ENCODE measurements at places on chromosomes 12 and 14.

DNA sequence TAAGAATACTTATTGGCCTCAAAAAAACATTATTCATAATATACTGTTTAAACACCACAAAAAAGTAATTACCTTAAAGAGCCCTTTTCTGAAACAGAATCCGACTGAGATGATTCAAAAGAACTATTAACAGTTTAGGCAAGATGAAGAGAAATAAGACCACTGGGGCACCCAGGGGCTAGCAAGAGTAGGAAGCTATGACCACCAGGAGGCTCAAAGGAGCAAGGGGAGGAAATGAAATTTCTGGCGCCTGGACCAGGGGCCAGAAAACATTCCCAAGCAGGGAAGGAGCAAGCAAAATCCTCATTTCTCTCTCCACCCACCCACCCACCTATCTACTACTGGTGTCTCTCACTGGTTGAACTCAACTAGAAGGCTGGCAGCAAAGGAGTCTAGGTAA, 6.3 kb upstream of the DCAF4 start:
- DNase-seq = no peak
- no peaks in the 10 kb centered on the region for H3K36me3 ChIP-seq
- H3K27me3 ChIP-seq = no peaks in the 10 kb centered on the region
- no peaks in the 10 kb centered on the region for H3K4me1 ChIP-seq

GRCh38 chr14:77495334-77495733, 3.3 kb downstream of the ISM2 start:
- no peaks in the 10 kb centered on the region for H3K36me3 ChIP-seq
- no peak overlapping the region for H3K4me3 ChIP-seq
- no peaks in the 10 kb centered on the region for H3K4me1 ChIP-seq
- no peak overlapping the region for H3K27ac ChIP-seq
- no peaks in the 10 kb centered on the region for H3K27me3 ChIP-seq

DNA sequence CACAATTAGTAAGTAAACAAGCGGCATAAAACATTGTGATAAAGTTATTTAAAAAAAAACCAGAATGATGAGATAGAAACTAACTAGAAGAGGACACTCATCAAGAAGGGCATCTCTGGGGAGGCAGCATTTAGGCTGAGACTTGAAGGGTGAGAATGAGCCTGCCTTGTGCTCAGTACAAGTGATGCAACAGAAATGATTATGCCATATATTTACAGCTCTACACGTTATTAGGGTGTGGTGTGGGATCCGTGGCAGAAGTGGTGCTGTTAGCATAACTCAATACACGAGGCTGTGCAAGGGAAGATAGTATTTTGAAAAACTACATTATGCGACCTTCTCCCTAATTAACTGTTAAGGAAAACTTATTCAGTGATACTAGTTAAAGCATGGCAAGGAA, 178.5 kb upstream of the ATF7IP start:
- no peak overlapping the region for H3K27ac ChIP-seq
- DNase-seq = no peak
- no peak overlapping the region for H3K4me3 ChIP-seq
- H3K4me1 ChIP-seq = no peaks in the 10 kb centered on the region
- no peaks in the 10 kb centered on the region for H3K27me3 ChIP-seq
- no peaks in the 10 kb centered on the region for H3K36me3 ChIP-seq

DNA sequence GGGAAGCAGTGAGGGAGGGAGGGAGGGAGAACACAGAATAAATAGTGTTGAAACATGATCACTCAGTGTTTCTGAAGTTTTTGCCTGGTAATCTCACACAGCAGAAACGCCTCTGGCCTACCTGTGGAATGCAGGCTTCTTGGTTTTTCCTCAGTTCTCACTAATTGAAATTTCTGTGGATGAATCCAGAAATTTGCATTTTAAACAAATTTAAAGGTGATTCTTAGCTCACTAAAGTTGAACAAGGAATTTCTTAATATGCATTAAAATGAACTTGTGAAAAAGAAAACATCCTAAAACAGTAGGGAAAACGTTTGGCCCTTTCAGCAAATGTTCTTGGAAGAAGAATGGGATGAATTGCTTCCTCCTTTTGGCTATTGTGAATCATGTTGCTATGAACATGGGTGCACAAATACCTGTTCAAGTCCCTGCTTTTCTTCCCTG, 1.4 kb downstream of the RNASE9 start:
- DNase-seq = no peak
- no peak overlapping the region for H3K4me3 ChIP-seq
- no peaks in the 10 kb centered on the region for H3K4me1 ChIP-seq
- H3K27me3 ChIP-seq = no peaks in the 10 kb centered on the region
- H3K36me3 ChIP-seq = no peaks in the 10 kb centered on the region

DNA sequence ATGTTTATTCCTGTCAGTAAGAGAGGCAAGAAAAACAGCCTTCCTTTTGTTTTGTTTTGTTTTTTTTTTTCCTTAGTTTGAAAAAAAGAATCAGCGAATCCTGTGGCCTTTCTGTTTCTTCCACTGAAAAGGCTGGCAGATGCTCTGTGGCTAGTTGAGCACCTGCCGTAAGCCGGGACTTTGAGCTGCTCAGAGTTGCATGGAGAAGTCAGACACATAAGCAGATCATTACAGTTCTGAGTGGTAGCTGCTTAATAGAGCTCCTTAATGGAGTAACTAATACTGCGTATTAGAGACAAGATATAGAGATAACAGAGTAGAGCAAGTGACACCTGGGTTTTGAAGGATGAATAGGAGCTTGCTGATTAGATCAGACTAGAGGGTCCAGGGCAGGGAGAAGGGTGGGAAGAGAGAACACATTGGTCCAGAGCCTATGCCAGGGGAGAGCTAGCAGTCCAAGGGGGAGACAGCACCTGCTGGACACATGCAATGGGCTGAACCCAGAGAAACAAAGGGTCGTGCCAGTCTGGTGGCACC, 129.4 kb downstream of the TSPAN9 start:
- H3K4me3 ChIP-seq = no peak overlapping the region
- H3K27ac ChIP-seq = no peak overlapping the region
- H3K4me1 ChIP-seq = peaks cover 3% of the 10 kb centered on the region
- H3K27me3 ChIP-seq = no peaks in the 10 kb centered on the region

- DNase-seq = no peak
- no peak overlapping the region for H3K27ac ChIP-seq
- H3K36me3 ChIP-seq = no peaks in the 10 kb centered on the region
- no peaks in the 10 kb centered on the region for H3K27me3 ChIP-seq
- H3K4me1 ChIP-seq = no peaks in the 10 kb centered on the region
Observed at GRCh38 chr12:129494260-129494659, 409.6 kb downstream of the TMEM132D start.

- no peaks in the 10 kb centered on the region for H3K36me3 ChIP-seq
- no peak overlapping the region for H3K4me3 ChIP-seq
- H3K4me1 ChIP-seq = no peaks in the 10 kb centered on the region
- no peaks in the 10 kb centered on the region for H3K27me3 ChIP-seq
- DNase-seq = no peak
Observed at GRCh38 chr14:80606347-80606772, 335.2 kb downstream of the CEP128 start.

DNA sequence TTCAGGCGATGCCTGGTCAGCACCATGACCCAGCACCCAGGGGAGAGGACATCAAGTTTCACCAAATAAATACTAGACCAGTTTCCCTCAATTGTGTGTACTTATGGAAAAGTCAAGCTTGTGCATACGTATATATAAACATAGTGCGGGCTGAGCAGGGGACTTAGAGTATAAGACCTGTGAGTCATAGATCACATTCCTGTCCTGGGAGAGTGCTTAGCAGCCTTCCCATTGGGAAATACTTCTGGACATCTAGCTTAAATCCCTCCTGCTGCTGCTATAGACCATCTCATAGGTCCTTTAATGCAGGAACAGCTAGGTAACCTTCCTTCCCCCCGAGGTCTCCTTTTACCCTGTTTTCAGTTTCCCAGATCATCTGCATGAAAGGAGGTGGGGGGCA, 51.9 kb downstream of the PRMT8 start:
- no peaks in the 10 kb centered on the region for H3K36me3 ChIP-seq
- no peaks in the 10 kb centered on the region for H3K4me1 ChIP-seq
- DNase-seq = no peak
- peaks cover 3% of the 10 kb centered on the region for H3K27me3 ChIP-seq

- no peak overlapping the region for H3K27ac ChIP-seq
- no peaks in the 10 kb centered on the region for H3K27me3 ChIP-seq
- no peaks in the 10 kb centered on the region for H3K36me3 ChIP-seq
- no peak for DNase-seq
- no peak overlapping the region for H3K4me3 ChIP-seq
- H3K4me1 ChIP-seq = no peaks in the 10 kb centered on the region
Observed at GRCh38 chr14:72565149-72565559, 328.7 kb downstream of the DPF3 start.
